ENCODE measurements at places on chromosomes 13 and 19.

GRCh38 chr19:1018393-1018792, 2.5 kb downstream of the TMEM259 start:
- DNase-seq = no peak

- DNase-seq = no peak
Observed at GRCh38 chr13:77009011-77009410, 17.1 kb downstream of the CLN5 start.

DNA sequence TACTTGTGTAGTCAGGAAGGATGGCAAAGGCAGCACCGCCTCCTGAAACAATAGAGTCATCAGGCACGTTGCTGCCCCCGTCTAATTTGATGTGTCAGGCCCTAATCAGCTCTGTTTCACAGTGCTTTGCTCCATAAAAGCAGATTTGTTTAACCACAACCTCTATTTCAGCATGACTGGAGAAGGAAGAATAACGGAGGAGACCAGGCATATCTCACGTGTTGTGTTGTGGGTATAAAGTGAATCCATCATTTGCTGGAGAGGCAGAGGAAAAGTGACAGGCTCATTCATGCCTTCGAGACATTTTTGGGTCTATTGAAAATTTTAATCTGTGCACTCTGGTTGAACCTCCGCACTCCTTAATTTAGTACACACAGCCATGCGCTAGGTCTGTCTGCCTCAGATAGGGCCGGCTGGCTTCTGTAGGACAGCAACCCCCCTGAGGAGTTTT, 940.4 kb upstream of the SLC10A2 start:
- no peak for DNase-seq

- no peak for DNase-seq
Observed at GRCh38 chr13:19836472-19836871, 27.0 kb downstream of the ZMYM5 start.

DNA sequence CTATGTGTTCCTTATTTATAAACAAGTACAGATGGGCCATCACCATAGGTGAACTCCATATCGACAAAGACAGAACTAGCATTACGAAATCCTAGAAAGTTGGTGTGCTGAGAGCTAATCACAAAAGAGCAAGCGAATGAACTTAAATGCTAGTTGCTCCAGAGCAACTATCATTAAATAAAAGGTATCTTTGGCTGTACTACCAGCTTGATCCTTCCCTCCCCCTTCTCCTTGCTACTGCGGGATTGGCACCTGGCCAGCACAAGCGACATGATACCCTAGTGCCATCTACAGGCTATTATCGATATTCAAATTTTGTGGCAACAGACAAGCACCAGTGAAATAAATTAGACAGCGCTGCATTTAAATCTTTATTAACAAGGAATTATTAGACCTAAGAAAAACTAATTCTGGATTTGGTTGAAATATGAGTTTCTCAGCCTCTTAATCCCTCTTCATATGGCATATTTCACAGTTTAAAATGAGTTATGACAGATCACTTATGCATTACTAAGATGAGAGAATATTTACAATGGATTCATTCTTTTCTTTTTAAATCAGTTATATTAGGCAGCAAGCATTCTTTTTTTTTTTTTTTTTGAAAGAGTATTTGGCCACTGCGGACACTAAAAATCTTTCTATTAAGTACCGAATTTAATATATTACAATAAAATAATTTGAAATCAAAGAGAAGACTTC, 5.8 kb downstream of the PCDH9 start:
- DNase-seq = peak; percentile 85

DNA sequence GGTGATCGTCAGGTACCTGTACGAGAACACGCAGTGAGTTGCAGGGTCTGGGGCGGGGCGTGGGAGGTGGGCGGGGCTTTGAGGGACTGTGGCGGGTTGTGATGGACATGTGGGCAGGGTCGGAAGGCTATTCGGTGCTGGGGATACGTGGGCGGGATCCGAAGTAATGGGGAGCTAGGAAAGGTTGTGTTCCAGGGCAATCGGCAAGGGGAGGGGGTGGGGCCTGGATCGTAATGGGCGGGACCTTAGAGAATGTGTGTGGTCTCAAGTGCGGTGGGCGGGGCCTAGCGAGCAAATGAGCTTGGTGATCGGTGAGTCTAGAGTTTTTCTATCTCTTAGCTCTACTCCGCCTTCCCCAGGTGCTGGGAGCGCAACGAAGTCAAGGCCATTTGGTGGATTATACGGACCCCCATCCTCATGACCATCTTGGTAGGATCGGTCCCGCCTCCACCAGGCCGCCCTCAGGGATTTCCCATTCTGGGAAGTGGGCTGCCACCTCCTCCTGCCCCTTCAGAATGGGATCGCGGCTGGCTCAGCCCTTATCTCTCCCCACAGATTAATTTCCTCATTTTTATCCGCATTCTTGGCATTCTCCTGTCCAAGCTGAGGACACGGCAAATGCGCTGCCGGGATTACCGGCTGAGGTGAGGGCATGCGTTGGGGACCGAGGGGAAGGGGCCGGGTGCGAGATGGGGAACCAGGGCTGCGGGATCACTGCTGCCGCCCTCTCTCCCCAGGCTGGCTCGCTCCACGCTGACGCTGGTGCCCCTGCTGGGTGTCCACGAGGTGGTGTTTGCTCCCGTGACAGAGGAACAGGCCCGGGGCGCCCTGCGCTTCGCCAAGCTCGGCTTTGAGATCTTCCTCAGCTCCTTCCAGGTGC, 9.6 kb downstream of the GIPR start:
- no peak for DNase-seq

GRCh38 chr13:32354040-32354439, 38.7 kb downstream of the BRCA2 start:
- no peak for DNase-seq

DNA sequence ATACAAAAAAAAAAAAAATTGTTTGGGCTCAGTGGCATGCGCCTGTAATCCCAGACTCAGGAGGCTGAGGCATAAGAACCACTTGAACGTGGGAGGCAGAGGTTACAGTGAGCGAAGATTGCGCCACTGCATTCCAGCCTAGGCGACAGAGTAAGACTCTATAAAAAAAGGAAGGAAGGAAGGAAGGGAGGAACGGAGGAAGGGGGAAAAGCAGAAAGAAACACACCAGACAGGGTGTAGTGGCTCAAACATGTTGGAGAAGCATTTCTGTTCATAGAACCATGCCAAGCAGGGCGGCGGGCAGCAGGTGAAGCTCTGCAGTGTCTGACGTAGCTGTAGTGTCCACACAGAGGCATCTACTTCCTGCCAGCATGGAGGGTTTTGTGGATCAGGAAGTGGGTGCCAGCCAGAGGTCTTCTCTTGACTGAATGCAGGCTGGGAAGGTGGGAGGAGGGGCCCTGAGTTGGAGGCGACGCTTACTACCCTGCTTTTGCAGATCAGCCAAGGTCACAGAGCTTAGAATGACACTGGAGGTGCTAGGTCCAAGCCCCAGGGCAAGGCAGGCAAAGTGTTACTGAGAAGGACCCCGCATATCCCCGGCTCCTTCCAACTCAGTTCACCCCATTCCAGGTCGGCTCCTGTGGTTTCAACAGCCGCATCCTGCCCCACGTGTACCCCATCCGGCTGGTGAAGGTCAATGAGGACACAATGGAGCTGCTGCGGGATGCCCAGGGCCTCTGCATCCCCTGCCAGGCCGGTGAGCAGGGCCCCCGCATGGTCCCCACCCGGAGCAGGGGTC, 11.6 kb upstream of the PGLS start:
- DNase-seq = no peak

- DNase-seq = peak; percentile 46
Observed at GRCh38 chr13:78589206-78589605, 14.1 kb downstream of the POU4F1 start.

DNA sequence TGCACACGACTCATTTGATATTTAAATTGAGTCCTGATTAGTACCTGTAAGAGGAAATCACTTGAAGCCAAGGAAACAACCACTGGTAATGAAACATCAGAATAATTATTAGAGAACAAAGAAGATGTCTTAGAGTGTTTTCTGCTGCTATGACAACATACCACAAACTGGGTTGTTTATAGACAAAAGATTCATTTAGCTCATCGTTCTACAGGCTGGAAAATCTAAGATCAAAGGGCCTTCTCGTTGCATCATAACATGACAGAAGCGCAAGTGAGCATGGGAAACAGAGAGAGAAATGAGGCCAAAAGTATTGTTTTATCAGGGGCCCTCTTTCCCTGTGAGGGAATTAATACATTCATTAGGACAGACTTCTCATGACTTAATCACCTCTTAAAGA, 1024.0 kb upstream of the PCDH9 start:
- DNase-seq = peak; percentile 23

GRCh38 chr13:43284162-43284561, 260.8 kb downstream of the DNAJC15 start:
- no peak for DNase-seq

- DNase-seq = no peak
Observed at GRCh38 chr13:95471960-95472359, 80.6 kb upstream of the CLDN10 start.

DNA sequence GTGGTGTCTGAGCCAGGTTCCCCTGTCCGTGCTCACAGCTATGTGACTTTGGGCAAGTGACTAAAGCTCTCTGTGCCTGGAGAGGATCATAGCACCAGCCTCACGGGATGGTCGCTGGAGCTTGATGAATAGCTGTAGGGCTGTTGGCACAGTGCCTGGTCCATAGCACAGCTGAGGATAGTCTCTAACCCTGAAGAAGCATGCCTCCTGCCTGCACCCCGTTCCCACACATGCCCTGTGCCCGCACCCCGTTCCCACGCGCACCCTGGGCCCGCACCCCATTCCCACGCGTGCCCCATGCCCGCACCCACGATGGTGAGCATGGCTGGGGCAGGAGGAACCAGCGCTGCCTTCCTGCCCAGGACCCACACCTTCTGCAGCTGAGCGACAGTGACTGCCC, 63.7 kb upstream of the F7 start:
- no peak for DNase-seq

GRCh38 chr13:78958006-78958405, 299.1 kb upstream of the OBI1 start:
- no peak for DNase-seq

- no peak for DNase-seq
Observed at GRCh38 chr13:85462792-85463425, 336.3 kb downstream of the SLITRK6 start.

DNA sequence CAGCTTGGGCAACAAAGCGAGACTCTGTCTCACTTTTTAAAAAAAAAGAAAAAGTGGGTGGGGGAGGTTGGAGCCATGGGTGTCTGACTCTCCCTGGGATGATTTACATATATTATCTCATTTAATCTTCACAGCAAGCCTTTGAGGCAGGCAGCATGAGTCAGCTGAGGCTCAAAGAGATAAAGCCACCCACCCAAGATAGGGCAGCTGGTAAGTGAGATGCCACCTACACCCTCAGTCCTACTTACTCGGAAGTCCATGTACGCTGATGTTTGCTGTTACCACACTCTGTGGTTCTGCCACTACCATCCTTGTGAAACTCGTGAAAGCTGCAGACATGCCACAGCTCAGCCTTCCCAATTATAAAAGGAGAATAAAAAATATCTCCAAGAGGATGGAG, 142.0 kb upstream of the TSHZ3 start:
- no peak for DNase-seq

- no peak for DNase-seq
Observed at GRCh38 chr13:100597253-100597652, 8.7 kb upstream of the GGACT start.

GRCh38 chr19:30631033-30631370, 258.8 kb downstream of the ZNF536 start:
- no peak for DNase-seq

- no peak for DNase-seq
Observed at GRCh38 chr13:80274643-80275042, 66.3 kb downstream of the SPRY2 start.

DNA sequence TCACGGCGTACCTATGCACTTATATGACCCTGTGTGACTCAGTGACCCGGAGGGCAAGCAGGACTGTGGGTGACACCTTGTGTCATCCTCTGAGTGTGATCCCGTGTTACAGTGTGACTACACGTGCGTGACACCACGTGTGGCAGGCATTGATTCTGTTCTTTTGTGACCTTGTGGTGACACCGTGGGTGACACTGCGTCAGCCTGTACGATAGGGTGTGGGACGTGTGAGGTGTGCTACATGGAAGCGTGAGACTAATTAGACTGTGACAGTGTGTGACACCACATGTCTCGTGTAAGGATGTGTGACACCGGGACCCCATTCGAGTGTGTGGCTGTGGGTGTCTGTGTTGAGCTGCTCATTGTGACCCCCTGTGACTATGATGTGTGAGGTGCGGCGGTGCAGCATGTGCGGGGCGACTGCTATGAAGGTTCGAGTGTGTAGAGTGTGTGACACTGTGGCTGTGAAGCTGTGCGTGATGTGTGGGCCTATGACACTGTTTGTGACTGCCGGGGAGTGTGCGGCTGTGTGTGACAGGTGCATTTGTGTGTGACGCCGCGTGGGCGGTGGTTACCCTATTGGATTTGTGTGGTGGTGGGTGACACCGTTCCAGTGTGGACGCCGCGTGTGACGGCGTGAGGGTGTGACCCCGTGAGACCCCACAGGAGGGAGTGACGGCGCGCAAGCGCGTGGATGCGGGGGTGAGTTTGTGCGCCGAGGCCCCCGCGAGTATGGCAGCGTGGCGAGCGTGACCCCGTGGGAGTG, 399 bp upstream of the SPTBN4 start:
- no peak for DNase-seq

DNA sequence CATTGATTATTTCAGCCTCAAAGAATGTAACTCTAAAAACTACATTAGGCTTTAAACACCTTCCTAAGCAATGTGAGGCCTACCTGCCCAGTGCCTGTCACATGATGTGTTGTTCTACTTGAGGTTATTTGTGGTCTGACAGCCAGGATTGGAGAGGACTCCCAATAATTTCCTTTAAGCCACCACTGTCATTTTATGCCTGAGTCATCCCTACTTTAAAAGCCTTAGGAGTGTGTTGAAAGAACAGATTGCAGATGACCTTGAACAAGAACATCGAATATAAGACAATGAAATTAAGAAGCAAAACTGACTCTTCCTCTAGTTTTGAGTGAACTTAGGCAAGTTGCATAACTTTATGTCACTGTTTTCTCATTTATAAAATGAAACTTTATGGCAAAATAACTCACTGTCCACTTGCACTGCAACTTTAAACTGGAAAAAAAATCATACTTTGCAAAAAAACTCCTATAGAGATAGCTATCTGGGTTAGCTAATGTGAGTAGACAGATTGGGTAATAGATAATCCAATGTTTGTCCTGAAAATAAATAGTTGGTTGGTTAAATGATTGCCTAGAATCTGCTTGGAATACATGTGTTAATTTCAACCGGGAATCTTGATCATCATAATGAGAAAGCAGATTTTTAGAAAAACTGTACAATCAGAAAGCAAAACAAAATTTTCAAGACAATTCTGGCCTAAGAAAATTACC, 361.2 kb downstream of the SUCLA2 start:
- no peak for DNase-seq

DNA sequence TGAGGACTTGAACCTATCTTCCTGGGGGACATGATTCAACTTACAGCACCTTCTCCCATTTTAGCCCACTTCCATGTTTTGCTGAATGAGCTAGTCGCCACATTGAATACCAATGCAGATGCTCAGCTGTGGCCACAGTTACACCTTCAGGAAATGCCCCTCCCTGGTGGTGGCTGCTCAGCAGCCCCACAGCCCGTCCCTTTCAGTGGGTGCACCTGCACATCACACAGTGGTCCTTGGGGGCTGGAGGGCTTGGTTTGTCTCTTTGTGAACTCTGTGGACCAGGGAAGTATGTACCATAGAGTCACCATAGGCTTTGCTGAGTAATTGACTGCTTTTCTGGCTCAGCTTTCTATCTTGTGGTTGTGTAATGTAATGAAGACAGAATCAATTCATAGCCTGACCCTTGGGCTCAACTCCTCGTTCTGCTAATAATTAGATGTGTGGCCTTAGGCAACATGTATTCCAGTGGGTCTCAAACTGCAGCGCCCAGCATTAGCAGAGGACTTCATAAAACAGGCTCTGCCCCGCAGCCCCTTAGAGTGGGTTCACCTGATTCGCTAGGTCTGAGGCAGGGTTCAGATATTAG, 48.1 kb upstream of the FARP1 start:
- DNase-seq = no peak
